ENCODE measurements at places on chromosomes 7 and 10.

GRCh38 chr10:97025613-97026242 is 160.0 kb downstream of the SLIT1 start:
- DNase-seq, result peak; percentile 58

DNA sequence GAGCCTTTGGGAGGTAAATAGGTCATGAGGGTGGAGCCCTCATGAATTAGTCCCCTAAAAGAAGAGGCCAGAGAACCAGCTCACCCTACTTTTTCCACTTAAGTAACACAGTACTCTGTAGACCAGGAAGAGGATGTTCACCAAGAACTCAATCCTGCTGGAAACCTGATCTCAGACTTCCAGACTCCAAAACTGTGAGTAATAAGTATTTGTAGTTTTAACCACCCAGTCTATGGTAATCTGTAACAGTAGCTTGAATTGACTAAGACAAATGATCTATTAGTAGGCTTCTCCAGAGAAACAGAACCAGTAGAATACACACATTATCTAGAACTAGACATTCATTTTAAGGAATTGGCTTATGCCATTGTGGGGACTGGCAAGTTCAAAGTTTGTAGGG is 51.5 kb downstream of the ANKMY2 start:
- no peak for DNase-seq

- DNase-seq, result no peak
Measured at GRCh38 chr7:116363637-116364432, 135.7 kb upstream of the CAV2 start.

GRCh38 chr7:40804477-40805215 is 669.8 kb downstream of the SUGCT start:
- no peak for DNase-seq

GRCh38 chr10:131898061-131898460 is 2.7 kb upstream of the PPP2R2D start:
- DNase-seq, result no peak

- no peak for DNase-seq
Measured at GRCh38 chr10:113525713-113526112, 27.1 kb upstream of the HABP2 start.

- no peak for DNase-seq
Measured at GRCh38 chr10:63260860-63261251, 127.7 kb downstream of the NRBF2 start.

- DNase-seq, result no peak
Measured at GRCh38 chr7:4299431-4299830, 382.7 kb upstream of the FOXK1 start.

DNA sequence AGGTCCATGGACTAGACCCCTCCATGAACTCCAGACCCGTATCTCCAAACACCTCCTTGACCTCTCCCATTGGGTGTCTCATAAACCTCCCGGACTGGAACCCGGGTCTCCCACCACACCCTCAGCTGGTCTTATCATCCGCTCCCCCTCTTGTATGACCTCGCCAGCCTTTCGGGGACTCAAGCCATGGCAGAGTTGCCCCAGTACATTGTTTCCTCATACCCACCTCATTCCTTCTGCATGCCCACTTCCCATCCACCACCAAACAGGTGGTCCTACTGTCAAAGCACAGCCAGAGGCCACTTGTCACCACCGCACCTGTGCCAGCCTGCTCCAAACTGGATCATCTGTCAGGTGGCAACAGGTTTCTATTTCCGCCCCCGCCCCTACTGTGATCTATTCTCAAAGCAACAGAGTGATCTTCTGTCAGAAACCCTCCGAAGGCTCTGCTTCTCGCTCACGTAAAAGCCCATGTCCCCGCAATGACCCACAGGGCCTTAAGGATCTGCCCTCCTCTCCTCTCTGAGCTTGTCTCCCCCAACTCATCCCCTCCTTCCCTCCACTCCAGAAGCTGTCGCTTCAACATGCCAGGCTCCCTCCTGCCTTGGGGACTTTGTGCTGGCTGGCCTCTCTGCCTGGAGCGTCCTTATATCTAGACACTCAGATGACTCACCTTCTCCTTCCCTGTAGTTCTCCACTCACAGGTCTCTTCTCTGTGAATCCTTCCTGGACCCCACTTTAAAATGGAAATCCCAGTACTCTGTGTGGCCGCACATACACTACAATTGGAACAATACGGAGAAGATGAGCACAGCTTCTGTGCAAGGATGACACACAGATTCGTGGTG is 22.8 kb upstream of the PRKAG2 start:
- DNase-seq, result no peak

GRCh38 chr7:36309301-36309700 is 80.4 kb upstream of the ANLN start:
- no peak for DNase-seq

DNA sequence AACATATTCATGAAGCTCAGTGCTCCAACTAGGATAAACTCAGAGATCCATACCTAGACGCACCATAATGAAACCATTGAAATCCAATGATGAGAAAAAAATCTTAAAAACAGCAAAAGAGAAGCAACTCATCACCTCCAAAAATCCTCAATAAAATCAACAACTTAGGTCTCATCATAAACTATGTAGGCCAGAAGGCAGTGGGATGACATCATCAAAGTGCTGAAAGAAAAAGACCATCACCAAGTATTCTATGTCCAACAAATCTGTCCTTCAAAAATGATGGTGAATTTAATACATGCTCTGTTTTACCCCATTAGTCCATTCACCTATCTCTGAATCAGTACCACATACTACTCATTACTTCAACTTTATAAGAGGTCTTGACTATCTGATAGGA is 304.4 kb downstream of the HDAC9 start:
- no peak for DNase-seq

GRCh38 chr7:139523199-139523941 is at the start of gene CLEC2L:
CLEC2L (plus strand) TSS chr7:139523685; CDS start chr7:139523928, 243 bp downstream.
- DNase-seq, result peak; percentile 17

DNA sequence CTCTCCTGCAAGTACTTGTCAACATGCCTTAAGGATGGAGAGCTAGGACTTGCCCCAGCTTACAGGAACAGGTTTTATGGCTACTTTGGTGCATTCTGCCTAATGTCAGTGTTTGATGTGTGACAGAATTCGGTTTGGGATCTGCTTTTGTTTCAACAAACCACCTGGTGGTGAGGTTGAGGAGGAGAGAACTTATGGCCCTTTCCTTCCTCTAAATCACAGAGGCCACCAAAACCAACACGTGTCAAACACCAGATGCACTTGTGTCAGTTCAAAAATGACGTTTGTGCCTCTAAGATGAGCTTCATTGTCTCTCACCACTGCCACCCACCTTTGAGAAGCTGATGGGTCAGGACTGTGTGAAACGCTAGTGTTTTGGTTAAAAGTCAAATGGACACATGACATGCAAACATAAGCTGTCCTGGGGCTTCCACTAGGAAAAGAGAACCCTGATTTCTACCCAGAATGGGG is 83.9 kb downstream of the OSBPL3 start:
- no peak for DNase-seq

DNA sequence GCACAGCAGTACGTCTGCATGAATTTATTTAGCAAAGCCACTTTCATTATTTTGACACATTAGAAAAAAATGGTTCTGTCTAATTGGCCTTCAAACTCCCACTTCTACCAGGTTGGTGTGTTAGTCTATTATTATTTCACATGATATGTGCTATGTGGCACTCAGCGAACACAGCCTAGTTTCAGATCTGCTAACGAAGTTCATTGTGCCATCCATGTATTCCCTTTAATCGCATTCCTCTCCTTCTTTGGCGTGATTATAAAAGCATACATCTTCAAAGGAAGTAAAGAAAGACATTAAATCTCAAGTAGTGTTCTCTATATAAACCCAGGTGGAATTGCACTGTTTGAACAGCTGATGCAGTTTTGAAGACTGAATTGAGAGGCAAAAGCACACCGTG is 96.4 kb upstream of the CACNA2D1 start:
- DNase-seq, result no peak

DNA sequence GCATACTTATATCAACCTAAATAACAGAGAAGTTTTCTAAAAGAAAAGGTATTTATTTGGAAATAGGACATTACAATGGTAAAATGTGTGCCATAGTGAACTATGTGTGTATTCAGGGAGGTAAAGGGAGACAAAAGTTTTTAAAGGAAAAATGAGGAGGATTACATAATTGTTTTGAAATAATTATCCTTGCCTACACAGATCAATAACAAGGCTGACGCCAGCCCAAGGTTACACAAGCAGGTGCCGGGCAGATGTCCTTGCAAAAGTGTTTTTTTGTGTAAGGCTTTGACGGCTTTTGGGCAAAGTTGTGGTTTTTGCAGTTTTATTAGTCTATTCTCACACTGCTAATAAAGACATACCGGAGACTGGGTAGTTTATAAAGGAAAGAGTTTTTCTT is 22.7 kb upstream of the SLC35B4 start:
- DNase-seq, result no peak

DNA sequence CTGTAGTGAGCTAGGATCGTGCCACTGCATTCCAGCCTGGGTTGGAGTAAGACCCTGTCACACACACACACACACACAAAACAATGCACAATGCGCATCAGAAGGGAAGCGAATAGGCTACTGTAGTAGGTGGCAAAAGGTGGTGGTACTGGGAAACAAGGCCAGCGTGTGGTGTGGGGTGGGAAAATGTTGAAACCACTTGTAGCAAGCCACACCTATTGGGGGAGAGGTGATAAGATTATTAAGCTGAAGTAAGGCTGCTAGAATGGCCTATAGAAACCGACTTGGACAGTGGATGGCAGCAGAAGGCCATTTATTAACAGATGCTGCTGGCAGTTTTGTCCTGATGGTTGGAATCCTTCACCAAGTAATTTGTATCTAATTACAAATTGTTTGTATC is 7.2 kb upstream of the CHCHD1 start:
- no peak for DNase-seq

GRCh38 chr7:157006205-157006747 is 4.2 kb downstream of the MNX1 start:
- no peak for DNase-seq

DNA sequence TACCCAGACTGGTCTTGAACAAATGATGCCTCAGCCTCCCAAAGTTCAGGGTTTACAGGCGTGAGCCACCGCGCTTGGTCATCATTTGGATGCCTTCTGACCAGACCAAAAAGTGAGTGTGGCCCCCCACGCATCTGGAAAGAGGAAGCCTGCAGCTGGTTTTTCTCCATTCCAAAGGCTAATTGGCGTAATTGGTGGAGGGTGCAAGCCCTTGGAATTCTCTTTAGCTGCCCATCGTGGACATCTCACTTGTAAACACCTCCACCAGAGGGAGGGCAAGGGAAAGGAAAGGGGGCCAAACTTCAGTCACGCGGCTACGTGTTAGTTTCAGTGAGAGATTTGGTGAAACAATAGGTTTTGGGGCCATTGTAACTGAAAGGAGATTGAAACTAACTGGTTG is 4.1 kb upstream of the ARHGAP21 start:
- no peak for DNase-seq

DNA sequence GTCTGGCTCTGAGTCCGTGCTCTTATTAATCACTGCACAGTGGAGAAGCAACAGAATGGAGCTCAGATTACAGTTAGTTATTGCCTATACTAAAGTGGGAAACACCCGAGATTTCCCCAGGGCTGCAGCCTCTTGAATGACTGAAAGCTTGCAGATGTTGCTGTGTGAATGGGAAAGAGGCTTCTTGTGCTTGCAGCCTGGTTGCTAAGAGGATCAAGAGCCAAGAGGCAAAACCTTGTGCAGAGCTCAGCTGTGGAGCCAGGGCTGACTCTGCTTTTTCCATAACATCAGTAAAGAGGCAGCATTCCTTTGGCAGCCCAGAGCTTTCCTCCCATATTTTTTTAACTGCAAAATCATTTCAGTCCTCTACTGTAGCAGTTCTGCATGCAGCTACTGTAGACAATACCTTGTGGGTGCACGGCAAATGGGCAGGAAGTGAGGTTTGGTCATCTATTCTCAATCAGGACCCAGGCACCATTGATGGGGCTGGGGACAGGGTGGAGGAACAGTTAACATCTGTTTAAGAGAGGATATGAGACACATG is 86.5 kb downstream of the RALA start:
- DNase-seq, result no peak

GRCh38 chr10:34753014-34753757 is 61.9 kb downstream of the PARD3 start:
- no peak for DNase-seq

DNA sequence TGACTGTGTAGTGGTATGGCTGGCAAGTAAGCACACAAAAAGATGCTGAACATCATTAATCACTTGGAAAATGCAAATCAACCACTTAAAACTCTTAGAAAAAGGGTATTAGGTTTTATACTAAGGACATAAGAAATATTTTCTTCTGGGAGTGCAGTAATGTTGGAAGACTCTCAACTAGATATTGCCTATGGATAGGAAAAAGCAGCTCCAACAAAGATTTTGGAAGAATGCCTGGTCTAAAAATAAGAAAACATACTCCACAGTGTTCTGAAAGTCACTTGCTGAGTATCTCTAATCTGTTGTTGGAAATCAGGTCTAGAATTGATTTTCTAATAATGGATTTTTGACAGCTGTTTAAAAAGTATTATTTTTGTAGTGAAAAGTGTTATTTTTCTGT is 50.8 kb upstream of the PHYHIPL start:
- DNase-seq, result no peak

DNA sequence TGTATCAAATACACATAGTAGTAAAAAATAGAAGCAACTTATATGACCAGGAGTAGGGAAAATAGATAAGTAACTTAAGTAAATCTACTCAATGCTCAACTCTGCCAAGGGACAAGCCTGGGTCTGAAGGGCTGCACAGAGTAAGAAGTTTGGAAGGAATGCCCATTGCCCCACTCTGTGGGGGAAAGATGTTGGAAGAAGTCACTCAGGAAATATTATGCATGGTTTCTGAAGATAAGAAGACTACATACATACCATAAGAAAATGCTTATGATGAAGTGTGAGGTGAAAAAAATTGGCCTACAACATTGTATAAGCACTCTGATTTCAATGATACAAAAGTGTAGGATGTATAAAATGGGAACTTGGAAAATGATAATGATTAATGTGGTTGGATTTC is 54.0 kb downstream of the LAMB4 start:
- no peak for DNase-seq

DNA sequence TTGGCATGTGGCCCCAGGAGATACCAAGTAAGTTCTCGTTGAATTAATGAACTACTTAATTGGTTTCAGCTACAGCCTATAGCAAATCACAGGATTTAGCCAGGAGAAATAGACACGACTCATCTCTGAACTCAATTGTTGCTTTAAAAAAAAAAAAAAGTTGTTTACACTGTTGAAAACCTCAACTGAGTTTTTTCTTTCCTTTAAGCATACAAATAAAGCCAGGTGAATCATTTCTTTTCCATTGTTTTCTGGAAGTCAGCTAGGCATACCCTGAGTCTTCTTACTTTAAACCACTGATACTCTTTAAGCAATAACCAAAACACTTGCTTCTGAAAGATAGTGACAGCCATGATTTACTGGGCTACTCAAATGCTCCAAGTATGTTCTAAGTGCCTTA is 755 bp downstream of the FRMPD2 start:
- DNase-seq, result no peak
